ENCODE measurements at places on chromosomes 11 and 22.

- DNase-seq = no peak
These were observed 42.6 kb upstream of the P4HA3 start for GRCh38 chr11:74354036-74354435.

DNA sequence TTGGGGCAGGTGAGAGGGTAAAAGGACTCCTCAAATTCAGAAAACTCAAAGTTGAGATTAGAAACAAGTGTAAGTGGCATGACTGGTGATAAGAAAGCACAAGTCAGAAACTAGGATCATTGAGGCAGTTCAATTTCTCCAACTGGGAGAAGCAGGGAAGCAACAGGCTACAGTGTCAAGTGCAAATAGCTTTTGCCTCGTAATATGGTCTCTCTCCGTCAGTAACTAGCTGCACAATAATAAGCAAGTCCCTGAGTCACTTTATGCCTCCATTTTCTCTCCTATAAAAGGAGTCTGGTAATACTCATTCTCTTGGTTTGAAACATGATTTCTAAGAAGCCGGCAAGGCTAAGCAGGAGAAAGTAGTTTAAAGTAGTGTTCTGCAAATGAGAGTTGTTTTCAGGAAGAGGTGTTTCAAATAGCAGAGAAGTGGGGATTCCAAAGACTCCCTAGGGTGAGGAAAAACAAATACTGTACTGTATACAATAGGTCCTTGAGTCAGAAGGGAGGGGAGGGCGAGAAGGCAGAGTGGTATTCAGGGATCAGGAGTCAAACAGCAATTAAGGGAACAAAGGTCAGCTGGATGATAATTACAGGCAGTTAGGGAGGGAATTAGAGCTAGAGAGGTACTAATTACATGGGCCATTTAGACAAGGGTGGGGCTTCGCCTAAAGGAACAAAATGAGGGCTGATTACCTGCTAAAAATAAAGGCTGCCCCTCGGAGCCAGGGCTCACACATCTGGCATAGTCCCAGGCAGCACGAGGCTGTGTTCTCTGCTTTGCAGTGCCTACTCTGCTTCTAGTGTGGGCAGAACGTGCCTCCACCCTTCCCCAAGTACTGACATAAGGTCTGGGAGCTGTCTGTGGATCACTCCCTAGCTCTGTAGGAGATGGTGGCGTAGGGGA lies 96.0 kb upstream of the BDNF start:
- DNase-seq = no peak

DNA sequence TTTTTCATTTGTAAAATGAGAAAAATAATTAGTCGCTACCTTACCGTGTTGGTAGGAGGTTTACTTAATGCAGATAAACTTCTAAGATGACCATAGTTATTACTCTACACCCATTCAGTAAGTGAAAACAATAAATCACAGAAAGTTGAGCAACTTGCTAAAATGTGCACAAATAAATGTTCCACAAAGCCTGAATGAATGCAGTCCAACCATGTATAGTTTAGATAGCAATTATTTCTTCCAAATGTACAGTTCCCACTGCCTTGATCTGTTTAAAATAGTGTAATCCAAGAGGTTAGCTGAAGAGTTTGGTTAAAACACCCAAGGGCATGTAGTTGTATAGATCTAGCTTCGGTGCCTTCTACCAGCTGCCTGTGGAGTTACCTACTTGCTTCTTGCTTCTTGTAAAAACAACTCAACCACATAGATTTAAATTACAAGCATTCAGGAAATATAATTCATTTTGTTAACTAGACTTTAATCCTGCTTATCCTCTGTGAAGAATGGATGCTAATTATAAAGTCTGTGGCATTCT lies 106.3 kb upstream of the CARD18 start:
- DNase-seq = no peak

GRCh38 chr11:121958971-121959325 lies 157.1 kb downstream of the BLID start:
- DNase-seq = no peak

GRCh38 chr11:78110830-78111229 lies 28.6 kb downstream of the ALG8 start:
- DNase-seq = no peak

DNA sequence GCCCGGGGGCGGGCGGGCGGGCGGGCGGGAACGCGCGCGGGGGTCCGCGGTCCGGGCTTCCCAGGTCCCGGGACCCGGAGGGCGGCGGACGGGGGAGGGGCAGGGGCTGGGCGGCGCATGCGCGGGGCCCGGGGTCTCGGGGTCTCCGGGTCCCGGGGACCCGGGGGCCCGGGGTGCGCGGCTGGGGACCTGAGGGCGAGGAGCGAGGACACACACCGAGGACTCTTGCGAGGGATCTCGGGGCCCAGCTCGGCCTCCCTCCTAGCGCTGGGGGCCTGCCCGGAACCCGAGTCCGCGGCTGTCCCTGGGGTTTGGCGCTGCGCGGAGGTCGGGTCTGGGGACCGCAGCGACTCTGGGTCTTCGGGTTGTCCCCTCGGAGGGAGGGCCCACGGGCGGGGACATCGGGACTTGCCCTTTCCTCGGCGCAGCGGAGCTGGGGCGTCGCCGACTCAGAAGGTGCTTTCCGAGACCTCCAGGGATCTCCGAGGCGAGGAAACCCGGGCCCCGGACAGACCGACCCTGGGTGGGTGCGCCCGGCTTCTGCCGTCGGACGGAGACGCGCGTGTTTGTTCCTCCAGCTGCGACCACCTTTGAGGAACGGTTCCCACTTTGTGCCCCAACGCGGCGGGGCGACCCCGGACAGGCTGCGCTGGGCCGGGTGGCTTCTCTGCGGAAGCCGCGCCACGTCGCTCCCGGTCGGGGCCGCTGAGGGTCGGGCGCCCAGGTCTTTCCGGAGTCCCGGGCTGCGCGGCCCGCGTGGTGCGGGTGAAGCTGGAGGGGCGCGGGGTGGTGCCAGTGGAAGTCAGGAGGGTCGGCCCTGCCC lies 540 bp downstream of the PPARA start:
- DNase-seq = peak; percentile 25

DNA sequence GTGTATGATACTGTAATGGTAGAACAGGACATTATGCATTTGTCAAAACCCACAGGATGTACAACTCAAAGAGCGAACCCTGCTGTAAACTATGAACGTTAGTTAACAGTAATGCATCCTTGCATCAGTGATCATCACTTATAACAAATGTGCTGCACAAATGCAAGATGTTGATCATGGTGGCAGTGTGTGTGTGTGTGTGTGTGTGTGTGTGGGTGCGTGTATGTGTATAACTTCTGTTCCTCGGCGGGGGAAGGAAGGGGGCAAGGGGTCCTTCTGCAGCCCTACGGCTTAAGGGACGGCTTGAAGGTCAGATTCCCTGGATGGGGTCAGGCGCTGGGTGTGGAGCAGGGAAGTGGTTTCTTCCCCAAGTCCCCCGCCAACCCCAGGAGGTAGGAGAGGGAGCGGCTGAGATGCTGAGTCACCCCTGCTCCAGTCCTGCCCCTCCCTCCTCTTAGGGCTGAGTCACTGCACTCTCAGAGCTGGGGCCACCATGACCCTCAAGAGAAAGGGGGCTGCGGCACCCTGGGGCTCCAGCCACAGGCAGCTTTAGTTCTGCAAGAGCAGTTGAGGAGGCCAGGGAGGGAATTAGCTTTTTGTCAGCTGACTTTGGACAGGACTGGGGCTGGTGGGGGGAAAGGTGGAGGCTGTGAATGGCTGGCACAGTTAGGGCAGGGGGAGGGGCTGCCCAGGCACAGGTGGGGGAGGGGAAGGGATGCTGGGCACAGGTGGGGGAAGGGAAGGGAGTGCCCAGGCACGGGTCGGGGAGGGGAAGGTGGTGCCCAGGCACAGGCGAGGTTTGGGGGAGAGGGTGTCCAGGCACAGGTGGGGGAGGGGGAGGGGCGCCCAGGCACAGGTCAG lies 8.8 kb upstream of the CTSD start:
- DNase-seq = no peak

- DNase-seq = no peak
These were observed 67.5 kb upstream of the TIMP3 start for GRCh38 chr22:32733923-32734514.

DNA sequence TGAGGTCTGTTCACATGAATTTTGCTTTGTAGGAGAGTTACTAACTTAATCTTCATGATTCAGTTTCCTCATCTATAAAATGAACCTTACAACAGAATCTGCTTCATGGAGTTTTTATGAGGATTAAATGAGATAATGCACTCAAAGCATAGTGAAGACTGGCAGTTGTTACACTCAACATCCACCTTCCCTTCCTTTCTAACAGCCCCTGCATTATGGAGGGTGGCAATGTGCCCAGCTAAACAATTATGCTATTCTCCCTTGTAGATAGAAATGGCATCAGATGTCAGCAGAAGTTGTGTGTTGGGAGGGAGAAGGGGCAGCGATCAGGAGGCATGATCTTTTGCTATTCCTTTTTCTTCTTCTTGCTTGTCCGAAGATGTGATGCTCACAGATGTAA lies 6.5 kb downstream of the POU2AF1 start:
- DNase-seq = no peak

- peak; percentile 83 for DNase-seq
These were observed 2.2 kb upstream of the RPS19BP1 start for GRCh38 chr22:39534591-39535356.

- DNase-seq = no peak
These were observed 59.1 kb downstream of the ST3GAL4 start for GRCh38 chr11:126414615-126415014.

DNA sequence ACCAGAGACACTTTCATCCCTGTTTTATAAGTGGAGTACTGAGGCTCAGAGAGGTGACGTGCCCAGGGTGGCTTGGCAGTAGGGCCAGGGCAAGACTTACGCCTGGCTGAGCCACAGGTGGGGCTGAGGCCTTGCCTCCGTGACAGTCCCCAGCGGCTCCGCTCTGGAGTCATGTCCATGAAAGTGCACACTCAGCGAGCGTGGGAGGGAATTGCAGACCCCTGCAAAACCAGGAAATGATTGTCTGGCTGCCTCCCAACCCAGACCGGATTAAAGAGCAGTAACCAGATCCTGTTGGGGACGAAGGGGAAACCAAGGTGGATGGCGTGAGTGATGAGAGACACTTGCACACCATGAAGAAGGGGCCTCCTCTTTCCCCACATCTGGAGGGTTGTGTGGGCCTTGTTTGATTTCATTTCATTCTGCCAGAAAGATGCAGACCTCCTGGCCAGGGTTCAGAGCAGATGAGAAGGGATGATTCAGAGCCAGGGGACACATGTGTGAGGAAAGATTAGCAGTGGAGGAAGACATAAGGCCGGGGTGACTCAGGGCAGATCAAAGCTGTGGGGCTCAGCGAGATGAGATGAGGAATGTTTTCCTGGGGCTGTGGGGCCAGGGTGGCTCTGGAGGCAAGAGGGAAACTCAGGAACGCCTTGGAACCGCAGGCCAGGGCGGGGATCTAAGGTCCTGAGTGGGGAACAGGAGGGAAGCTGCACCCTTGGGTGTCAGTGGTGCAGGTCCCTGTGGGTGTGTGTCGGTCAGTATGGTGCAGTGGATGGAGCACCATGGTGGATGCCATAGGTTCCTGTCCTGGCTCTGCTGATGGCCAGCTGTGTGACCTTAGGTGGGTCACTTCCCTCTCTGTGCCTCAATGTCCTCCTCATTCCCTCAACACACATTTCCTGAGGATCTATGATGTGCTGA lies 29.9 kb upstream of the LRRC32 start:
- DNase-seq = no peak

DNA sequence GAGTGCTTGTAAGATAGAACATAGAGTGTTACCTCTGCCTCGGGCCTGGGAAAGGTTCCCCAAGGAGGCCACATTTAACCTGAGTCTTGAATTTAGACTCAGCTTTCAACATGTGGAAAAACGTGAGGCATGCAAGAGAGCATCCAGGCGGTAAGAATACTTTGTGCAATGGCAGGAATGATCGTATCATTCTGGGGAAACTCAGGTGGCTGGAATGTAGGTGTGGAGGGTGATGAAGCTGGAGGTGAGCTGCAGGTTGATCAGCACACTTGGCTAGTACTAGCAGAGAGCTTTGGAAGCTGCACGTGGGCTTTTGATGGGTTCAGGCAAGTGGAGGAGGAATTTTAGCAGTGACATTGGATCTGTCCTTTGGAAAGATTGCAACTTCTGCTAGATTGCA lies 270.3 kb upstream of the RAG2 start:
- DNase-seq = no peak

DNA sequence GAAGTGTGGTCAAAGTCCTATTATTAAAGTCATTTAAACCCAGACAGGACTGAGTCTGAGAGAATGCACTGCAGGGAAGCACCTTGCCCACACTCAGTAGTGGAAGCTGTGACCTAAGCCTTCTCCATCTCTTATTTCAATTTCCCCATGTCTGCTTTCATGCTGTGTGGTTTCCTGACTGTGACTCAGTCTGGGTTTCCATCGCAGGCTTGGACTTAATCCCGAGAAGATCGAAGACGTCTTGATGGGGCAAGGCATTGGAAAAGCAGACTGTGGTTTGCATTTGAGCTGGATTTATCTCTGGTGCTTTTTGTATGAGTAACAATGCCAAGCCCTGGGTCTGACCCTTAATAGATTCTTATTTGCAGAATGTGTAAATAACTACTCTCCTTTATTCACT lies 238.9 kb downstream of the NTM start:
- DNase-seq = no peak

GRCh38 chr11:62372871-62373270 lies 35.6 kb downstream of the ASRGL1 start:
- DNase-seq = no peak

DNA sequence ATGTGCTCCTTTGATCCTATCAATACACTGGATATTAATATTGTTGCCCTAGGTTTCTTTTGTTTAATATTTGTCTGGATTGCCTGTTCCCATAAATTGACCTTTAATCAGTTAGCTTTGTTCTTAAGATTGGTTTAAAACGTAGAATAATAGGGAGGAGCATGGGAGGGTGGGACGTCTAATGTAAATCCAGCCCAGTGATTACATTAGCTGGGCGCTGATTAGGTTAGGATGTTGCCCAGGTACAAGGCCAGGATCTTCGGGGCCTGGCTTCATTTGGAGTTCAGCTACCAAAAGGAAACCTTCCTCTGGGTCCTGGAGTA lies at the start of gene SRSF8:
Gene SRSF8, plus strand, starts transcription at position 204 of the 323 bp plus-strand sequence. CDS start 308 bp downstream, outside the sequence.
- no peak for DNase-seq

DNA sequence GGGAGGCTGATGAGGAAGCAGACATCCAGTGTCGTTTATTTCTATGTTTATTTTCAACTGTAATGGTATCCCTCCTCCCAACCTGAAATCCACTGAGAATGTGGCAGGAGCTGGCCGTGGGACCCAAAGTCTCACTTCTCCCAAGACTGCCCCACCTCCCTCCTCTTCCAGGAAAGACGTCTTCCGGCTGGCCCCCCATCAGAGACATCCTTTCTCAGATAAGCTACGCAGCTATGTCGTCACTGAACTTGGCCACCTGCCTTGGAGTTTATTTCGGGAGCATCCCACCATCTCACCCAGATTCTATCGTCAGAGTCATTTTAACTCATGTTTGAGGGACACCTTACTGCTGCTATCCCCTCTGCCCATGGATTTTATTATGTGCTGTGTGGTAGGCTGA lies 13.9 kb downstream of the TMEM184B start:
- DNase-seq = no peak

DNA sequence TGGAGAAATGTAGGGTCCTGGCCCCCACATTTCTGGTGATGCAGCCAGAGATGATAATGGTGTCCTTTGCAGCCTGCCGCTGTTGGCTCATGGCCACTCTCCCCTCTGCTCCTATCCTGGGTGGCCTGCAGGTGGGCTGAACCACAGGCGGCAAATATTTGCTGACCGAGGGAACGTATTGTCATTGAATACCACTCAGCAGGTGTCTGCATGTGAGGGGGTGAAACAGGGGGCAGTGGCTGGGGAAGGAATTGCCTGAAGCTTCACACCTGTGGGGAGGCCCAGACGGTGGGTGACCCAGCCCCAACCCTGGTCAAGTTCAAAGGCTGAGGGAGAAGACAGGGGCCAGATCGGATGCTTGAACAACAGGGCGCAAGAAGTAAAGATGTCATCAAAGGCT lies 73.3 kb upstream of the WNT11 start:
- DNase-seq = no peak

- no peak for DNase-seq
These were observed 39.7 kb downstream of the ADAMTS8 start for GRCh38 chr11:130388607-130389205.
